GOT3 (cell line): ENCODE measurements at places on chromosomes 4 and X.

DNA sequence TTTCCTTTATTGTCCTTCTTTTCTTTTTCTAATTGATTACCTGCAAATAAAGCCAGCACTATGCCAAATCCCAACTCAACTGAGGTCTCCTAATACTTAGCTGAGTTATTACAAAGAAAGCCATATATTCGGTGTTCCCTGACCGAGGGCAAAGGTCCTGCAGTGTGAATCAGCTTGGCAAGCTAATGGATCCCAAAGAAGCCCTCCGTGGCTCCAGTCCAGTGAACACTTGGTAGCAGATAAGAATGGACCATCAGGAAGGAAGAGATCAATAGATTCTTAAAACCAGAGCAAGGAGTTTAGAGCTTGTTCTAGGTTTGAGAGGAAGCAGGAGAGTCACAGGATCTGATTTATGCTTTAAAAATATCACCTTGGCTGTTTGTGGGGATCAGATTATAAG lies 8.5 kb downstream of the LDB2 start:
- DNase-seq = no peak

DNA sequence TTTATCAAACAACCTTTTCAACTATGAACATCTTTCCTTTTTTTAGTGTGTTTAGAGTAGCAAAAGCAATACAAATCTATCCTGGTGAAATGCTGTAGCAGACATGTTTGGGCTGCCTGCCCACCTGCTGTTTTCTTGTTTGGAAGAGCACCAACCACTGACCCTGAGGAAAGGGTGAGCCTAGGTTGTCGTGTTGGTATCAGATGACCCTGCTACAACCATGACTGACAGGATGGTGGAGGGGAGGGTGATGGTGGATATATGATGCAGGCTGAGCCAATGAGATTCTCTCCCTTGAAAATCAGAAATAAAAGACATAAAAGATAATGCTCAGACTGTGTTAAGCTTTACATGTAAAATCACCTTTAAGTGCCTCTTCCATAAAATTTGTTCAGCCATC lies 201.2 kb downstream of the NPNT start:
- DNase-seq = no peak

GRCh38 chrX:4373791-4374190 lies 660.3 kb upstream of the PRKX start:
- DNase-seq = no peak

- DNase-seq = no peak
Observed at GRCh38 chrX:14351611-14352303, 177.6 kb upstream of the GLRA2 start.

DNA sequence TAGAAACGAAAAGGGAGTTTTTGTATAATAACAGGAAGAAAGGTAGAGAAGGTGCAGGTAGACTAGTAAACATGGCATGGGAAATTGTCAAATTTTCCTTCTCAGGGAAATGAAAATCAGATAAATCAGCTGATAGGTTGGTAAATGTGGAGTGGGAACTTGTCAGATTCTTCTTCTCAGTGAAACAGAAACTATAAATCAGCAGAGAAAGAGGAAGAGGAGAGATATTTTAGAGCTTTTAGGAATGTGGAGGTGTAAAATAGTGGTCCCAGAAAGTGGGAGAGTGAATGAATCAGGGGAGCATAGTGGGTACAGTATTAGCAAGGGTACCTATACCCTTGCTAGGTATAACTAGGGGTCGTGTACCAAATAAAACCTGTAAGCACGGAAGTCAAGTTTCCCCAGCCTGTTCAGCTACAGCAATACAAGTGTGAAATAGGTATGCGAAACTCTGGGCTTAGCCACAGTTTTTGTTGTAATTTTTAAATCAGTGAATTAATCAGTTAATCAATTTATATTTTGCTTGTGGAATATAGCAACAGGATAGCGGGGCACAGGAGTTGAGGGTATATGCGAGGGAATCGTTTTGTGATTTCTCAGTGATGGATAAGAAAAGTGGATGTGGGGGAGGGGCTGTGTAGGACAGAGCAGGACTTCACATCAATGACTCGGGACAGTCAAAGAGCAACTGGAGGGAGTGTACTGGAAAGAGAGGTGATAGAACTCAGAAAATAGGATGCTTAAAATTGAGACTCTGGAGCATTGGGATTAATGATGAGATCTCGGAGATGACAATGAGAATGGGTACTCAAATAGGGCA lies 561.5 kb downstream of the INPP4B start:
- no peak for DNase-seq

- DNase-seq = no peak
Observed at GRCh38 chr4:22493523-22493922, 22.3 kb downstream of the ADGRA3 start.

GRCh38 chrX:144722307-144722706 lies 525.0 kb upstream of the SPANXN1 start:
- DNase-seq = no peak

DNA sequence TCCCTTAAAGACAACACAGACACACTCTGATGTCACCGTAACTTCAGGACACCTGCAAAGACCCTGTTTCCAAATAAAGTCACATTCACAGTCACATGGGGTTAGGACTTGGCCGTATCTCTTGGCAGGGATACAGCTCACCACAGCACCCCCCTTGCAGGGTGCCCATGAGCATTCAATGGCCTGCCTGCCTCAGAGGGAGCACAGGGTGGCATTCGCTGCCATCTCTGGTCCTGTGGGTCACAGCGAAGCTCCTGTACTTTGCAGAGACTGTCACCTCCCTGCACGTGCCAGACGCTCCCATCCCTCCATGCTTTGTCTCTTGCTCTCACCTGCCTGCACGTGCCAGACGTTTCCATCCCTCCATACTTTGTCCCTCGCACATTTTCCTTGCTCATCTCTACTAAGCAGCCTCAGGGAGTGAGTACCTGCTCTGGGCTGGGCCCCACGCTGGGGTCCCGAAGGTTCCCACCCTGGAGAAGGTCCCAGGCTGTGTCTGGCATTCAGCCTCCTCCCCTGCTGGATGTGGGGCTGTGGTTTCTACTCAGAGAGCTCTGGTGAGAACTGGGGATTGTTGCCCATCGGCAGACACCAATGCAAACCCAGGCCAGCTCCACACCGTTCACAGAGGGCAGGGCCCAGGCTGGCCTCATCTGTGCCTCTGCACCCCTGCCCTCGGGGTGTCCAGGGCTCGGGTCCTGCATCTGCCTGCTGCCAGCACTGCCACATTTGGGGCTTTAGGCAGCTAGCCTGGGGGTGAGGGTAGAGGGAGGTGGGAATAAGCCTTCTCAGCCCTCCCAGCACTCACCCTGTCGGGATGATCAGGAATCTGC lies 15.8 kb downstream of the HTRA3 start:
- no peak for DNase-seq

GRCh38 chr4:14193601-14194000 lies 566.1 kb upstream of the BOD1L1 start:
- DNase-seq = no peak

DNA sequence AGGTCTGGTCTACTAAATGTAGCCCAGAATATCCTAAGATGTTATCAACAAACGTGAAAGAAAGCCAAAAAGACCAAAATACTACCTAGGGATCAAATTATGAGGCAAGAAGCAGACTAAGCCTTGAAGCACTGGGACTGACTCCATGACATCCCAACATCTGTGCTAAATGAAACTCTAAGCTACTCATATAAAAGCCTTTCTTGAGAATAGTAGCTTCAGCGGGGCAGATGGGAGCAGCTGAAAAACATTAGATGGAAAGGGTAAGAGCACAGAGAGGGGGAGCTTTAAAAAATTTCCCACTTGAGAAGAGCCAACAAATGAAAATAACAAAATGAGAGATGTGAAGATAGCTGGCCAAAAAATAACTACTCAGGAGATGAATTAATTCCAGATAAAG lies 81.7 kb downstream of the MAD2L1 start:
- DNase-seq = no peak

DNA sequence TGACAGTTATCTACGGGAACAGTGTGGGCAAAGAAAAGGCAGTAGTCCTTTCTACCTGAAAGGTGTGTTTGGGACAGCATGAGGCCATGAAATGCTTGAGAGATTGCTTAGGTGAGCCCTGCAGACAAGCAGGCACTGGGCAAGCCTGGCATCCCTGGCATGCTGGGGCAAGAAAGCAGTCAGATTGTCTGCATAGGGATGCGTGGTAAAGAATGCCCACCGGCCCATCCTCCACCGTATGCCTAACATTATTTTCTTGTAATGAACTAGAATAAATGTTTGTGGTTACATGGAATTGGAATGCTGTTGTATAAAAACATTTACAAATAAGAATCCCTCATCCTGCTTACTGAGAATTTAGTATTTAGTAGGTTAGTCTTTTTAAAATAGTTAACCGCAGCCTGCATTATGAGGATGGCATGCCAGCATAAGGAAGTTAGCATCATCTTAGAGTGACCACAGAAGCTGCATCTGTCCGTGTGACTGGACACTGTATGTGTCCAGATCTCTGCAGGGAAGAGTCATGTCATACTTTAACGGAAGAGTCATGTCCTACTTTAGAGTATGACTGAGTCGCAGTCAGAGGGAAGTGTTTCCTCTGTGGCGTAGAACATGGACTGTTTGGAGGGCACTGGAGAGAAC lies 18.9 kb downstream of the ZBTB49 start:
- no peak for DNase-seq

GRCh38 chr4:137896221-137896737 lies 345.9 kb downstream of the SLC7A11 start:
- DNase-seq = no peak

DNA sequence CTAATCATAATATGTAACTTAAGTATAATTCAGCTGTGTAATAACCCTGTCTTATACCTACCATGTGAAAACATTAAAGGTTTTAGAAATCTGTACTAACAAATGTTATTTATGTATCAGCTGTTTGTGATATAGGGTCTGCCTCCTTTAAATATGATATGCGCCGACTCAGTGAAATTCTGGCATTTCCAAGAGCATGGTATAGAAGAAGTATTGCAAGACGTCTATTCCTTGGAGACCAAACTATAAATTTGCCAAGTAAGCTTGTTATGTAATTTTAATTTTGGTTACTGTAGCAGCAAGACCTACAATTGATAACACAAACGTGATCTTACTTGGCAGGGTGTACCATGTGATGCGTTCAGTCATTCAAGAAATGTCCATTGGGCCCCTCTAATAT lies 32.3 kb upstream of the ADAD1 start:
- no peak for DNase-seq

DNA sequence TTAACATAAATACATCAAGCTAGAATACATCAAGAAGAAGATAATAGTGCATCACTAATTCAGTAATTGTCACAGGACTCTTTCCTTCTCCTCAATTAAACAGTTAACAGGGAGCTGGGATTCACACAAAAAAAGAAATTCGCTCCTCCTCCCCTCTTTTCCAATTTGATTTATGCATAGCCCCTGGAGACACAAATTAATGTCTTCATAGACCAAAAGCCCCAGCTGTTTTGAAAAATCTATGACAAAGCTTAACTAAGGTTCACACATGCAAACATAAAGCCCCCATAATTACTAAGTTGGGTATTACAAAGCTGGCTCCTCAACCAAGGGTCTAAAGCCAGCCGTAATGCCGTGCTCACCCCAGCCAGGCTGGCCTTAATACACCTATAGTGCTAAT lies 61.2 kb downstream of the ENOX2 start:
- DNase-seq = no peak

GRCh38 chrX:108557580-108557979 lies 117.9 kb downstream of the COL4A5 start:
- no peak for DNase-seq

- DNase-seq = no peak
Observed at GRCh38 chr4:100289530-100289888, 99.2 kb upstream of the DDIT4L start.
